ENCODE measurements at places on chromosomes 11 and 22.

DNA sequence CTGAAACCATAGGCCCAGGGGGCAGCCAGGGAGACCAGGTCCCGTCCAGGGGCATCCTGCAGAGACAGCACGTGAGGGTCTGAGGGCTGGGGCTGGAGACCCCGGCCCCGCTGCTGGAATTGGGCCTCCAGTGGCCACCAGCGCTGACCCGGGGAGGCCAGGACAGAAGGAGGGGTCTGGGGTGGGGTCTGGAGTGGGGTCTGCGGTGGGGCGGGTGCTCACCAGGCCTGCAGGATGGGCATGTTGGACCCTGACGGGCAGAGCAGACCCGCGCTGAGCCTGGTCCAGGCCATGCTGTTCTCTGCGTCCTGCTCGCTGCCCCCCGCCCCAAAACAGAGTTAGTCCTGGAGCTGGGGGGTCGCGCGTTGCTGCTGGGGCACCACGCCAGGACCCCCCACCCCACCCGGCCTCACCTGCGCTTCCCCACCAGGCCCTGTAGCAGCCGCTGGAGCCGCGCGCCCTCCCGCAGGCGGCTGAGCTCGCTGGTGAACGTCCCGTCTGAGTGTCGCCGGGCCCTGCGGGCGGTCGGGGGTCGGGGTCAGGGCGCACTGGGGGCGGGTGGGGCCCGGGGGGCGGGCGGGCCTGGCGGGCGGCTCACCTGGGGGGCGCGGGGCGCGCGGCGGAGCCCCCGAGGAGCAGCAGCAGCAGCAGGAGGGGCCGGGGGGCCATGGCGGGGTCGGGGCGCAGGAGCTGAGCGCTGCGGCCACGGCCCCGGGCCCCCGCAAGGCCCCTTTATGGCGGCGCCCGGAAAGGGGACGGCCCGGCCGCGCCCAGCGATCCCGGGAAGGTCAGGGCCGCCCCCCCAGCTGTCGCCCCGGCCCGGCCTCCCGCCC lies at the start of gene SCT:
Gene SCT, minus strand, starts transcription at position 707 of the 833 bp plus-strand sequence. Its CDS starts 38 bp downstream, at position 669.
- no peak for DNase-seq

DNA sequence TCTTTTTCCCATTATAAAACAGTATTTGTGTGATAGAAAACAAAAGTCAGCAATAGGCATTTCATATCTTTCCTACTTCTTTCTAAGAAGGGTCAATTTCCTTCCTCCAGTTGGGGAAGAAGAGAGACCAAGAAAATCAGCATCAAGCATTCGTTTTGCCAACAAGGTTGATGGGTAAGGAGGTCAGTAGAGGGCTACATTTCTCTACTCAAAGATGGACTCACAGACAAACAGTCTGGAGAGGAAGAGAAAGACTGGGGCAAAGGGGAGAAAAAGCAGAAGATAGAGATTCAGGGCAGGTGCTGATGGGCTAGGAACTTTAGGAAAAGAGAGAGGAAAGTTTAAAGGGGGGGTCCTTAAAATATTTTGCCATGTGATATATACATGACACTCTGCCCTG lies 8.6 kb upstream of the MTNR1B start:
- no peak for DNase-seq

GRCh38 chr11:16791191-16791961 lies 52.9 kb downstream of the C11orf58 start:
- no peak for DNase-seq

- DNase-seq = no peak
Observed at GRCh38 chr11:113465786-113466185, 9.4 kb downstream of the DRD2 start.

All from NCI-H2107 (cell line).